ENCODE measurements at places on chromosomes 12 and 14. TPM values are rescaled to one million over a fixed set of nuclear protein-coding genes. Genes with fewer than 3 reads are reported as not detected.

Gene PRH2
- polyA plus RNA-seq: not detected

Gene DNAJC22
- polyA plus RNA-seq: 18.2 TPM

Gene PRB2
- polyA plus RNA-seq: not detected

Gene MAP1LC3B2
- polyA plus RNA-seq: 11.6 TPM

Gene LRIG3
- 35.4 TPM for polyA plus RNA-seq

Gene OR8S1
- not detected for polyA plus RNA-seq

Gene SYCP3
- polyA plus RNA-seq: 1.3 TPM

Gene HVCN1
- 11.4 TPM for polyA plus RNA-seq

Gene PARP2
- 66.3 TPM for polyA plus RNA-seq

Gene E2F7
- 8.0 TPM for polyA plus RNA-seq

Gene SLC22A17
- polyA plus RNA-seq: 56.2 TPM

Gene MYF6
- polyA plus RNA-seq: 0.26 TPM

Gene LRP1-AS
- polyA plus RNA-seq: not detected

Measured in left renal pelvis (tissue), 4 donors.